ENCODE measurements at places on chromosomes 16 and 17.

GRCh38 chr17:4100883-4101756 is 41.7 kb downstream of the ZZEF1 start:
- no peak for DNase-seq

DNA sequence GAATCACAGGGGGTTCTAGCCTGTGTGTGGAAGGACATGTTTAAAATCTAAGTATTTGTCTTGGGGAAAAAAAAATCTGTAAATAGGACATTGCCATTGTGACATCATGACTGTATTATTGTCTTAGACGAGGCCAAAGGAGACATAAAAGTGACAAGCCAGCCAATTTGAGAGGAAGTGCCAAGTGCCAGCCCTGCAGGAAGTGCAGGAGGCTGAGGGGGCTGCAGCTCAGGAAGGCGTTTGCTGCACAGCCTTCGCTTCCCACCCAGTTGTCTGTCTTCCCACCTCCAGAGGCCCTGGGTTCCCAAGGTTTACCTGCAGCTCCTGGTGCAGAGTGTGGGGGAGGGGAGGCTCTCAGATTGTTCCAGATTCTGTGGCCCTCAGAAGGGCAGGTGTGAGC is 1.3 kb downstream of the ADCY7 start:
- DNase-seq, result no peak

DNA sequence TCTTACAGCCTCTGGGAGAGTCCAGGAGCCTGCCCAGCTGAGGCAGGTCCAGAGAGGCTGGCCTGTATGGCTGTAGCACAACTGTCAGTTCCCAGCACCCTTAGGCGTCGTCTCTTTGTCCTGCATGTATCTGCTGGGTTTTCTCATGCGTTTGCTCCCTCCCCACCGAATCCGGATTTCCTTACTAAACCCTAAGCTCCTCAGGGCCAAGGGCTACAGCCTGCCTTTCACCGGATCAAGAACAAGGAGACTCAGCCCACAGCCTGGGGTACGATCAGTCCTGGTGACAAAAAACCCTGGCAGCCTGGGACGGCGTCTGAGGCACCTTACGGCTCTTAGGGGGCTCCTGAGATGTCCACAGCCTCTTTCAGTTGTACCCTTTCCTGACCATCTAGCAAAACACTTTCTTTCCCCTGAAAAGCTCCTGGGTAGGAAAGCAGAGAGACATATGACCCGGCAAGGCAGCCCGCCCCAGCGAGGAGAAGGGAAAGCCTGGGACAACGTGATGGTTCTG is 12.2 kb downstream of the HIC1 start:
- DNase-seq, result no peak

DNA sequence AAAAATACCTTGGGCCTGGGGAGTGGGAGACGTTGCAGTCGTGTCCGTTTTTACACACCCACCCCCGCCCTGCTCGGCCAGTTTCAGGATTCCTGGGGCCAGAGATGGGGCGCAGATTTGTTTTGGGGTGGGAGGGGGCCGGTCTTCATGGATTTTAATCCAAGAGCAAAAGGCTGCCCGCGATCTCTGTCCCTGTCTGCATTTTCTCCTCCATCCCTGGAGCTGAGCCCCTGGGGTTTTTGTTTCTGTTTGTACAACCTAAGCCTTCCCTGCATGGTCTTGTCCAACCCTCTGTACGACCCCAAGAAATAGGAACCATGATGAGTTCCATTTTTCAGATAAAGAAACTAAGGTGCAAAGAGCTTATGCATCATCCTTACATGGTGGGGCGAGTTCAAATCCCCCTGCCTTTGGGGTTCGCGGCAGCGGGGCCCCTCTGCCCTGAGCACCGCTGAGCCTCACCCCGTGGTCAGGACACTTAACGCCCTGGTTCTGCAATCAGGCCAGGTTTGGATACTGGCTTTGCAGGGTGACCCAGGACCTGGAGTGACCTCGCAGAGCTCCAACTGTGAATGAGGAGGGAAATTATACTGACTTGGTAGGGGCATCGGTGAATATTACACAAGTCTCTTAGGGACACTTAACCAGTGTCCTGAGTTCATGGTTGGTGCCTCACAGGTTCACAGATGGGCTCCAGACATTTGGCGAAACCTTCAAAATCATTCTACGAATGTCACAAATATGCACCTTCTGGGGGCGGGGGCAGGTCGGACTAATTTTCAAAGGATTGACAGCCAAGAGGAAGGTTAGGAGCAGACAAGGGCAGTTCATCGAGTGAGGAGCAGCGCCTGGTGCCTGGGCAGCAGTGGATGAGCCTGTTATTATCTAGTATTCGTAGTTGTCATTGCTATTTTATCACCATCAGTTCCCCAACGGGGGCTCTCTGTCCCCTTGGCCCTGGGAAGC is 4.1 kb upstream of the FOXF1 start:
- no peak for DNase-seq

- no peak for DNase-seq
Observed at GRCh38 chr16:66623755-66624154, 19.3 kb downstream of the CMTM3 start.

GRCh38 chr17:29996458-29996857 is 55.0 kb downstream of the EFCAB5 start:
- DNase-seq, result no peak

All from stimulated activated CD4-positive, alpha-beta T cell treated with anti-CD3 and anti-CD28 coated beads, Interleukin-2, amount 100 ng/mL, for 24 hours (primary cell).